ENCODE measurements at places on chromosomes 13 and 19.

- peak; percentile 38 for DNase-seq
Measured at GRCh38 chr19:33740811-33741396, 55.8 kb upstream of the KCTD15 start.

DNA sequence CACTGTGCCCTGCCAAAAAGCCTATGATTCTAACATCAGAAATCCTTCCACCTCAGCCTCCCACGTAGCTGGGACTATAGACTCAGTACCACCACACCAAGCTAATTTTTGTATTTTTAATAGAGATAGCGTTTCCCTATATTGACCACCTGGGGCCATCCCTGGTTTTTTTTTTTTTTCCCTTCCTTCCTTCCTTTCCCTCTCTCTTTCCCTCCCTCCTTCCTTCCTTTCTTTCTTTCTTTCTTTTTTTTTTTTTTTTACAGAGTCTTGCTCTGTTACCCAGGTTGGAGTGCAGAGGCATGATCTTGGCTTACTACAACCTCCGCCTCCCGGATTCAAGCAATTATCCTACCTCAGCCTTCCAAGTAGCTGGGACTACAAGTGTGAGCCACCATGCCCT is 1.1 kb upstream of the SAE1 start:
- no peak for DNase-seq

DNA sequence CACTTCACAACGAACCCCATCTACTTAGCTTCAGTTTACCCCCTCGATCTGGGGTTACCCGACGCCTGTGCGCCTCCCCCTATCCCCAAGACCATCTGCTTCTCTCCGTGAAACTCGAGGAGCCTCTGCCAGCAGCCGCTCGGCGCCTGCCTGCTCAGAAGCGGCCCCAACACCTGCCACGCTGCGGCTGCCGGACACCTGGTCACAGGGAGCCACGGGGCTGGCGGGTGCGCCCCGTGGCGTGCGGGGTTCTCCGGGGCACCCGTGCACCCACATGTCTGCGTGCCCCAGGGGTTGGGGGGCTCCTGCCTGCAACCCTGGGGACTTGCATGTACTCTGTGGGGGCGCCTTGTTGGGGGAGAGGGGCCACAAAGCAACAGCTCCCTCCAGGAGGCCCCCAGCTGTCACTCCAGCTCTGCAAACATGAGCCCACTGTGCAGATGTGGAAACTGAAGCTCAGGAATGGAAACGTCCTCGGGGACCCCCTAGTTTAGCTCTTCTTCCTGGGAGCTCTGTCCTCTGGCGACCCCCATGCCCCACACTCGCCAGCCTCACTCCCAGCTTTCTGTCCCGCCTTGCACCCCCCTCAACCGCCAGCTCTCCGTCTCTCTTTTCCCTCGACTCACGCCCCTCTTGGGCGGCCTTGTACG is 7.0 kb upstream of the SEMA6B start:
- no peak for DNase-seq

DNA sequence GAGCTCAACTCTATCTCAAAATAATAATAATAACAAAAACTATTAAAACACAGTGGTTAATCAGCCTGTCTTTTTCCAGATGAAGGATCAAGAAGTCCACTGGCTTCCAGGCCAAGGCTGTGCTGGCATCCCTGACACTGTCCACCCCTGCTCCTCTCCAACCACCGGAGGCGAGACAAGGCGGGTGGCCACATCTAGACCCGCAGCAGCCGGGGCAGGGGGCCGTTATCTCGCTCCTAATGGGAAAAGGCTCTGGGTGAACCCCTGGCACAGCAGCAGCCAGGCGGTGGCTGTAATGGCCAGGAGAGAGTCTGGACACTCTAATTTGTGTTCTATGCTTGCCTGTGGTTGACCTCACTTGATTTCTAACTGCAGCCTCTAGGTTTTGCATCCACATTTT is 158.0 kb upstream of the SOX1 start:
- DNase-seq: no peak

All from M059J (cell line).